ENCODE measurements at places on chromosomes 1 and 21.

DNA sequence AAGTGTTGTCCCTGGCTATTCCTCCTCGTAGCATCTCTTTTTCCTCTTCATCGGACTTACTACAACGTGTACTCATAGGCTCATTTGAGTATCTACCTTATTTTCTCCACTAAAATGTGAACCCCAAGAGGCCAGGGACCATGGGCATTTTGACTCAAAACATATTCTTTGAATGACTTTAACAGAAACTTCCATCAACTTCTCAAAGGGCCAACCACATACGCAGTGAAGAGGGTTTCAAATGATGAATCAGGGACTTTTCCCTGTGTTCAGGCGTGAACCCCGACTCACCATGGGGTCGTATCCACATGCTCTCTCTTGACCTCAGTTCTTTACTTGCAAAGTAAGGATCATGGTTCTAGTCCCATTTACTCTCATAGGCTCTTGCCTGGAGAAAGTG lies 20.2 kb upstream of the GPR137B start:
- DNase-seq, result no peak

- no peak for DNase-seq
These were observed 31.0 kb downstream of the ILDR2 start for GRCh38 chr1:166944186-166944967.

DNA sequence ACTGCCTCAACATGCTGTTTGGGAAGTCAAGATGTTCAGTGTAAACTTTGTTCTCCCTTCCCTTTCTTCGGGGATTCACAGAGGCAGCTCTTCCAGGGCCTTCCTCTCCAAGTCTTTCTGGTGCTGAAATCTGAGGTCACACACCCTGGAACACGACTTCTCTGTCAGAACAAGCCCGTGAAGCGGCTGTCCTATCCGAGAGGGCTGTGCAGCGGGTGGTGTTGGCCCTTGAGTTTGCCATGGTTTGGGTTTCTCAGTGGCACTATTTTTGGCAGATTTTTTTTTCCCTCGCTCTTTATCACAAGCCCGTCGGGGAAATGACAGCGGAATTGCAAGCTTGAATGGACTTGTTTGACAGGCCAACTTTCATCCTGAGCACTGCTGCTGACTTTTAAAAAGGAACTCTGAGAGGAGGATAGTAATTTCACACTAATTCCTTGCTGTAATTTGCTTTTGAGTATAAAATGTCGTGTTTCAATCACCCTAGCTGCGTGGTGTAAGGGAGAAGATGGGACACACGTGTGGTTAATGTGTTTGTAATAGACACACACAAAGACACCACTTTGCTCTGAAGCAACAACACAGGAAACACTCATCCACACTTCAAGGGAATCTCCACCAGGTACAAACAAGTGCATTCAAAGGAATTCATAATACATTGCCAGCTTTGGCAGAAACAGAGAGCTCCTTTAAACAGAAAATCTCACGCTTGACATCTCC lies 60.1 kb upstream of the TARBP1 start:
- no peak for DNase-seq

GRCh38 chr1:117467336-117467735 lies 100.1 kb downstream of the MAN1A2 start:
- DNase-seq, result no peak

- no peak for DNase-seq
These were observed 148.7 kb downstream of the SETD4 start for GRCh38 chr21:35911412-35912191.

DNA sequence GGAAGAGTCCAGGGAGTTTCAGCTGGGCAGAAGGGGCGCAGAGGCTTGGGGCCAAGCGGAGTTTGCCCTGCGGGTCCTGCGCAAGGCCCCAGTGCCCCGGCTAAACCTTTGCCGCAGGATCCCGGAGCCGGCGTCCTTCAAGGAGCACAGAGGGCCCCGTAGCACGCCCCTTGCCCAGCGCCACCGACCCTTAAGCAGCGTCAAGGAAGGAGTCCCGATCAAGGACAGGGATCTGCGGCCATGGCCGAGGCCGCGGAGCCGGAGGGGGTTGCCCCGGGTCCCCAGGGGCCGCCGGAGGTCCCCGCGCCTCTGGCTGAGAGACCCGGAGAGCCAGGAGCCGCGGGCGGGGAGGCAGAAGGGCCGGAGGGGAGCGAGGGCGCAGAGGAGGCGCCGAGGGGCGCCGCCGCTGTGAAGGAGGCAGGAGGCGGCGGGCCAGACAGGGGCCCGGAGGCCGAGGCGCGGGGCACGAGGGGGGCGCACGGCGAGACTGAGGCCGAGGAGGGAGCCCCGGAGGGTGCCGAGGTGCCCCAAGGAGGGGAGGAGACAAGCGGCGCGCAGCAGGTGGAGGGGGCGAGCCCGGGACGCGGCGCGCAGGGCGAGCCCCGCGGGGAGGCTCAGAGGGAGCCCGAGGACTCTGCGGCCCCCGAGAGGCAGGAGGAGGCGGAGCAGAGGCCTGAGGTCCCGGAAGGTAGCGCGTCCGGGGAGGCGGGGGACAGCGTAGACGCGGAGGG lies 520 bp downstream of the CLIC6 start:
- DNase-seq, result no peak

DNA sequence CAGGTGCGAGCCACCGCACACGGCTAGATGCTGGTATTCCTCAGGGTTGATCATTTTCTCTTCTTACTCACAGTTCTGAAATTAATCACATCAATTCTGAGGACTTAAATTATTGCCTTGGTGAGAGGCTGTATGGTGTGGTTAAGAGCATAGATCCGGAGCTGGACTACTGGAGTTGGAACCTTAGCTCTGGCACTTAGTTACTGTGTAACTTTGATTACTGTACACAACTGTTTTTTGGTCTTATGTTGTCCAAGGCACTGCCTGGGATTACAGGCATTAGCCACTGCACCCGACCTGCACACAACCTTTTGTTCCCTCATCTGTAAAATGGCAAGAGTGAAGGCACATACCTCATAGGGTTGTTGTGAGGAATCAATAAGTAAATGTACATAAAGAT lies 25.6 kb upstream of the THRAP3 start:
- no peak for DNase-seq

DNA sequence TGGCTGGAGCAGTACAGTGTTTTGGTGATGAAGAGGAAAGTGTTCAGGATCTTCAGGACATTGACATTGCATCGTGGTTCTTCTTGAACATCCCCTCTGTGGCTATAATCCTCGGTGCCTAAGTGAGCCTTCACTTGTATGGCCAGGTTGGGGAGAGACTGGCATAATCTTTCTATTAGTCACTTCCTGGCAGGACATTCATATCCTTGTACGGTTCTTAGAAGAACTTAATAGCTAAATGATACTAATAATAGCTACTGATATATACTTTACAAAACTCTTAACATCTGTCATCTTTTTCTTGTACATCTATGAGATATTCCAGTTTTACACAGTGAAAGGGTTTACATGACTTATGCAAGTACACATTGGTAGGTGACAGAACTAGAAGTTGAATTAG lies 35.8 kb downstream of the CELF3 start:
- DNase-seq, result peak; percentile 58

DNA sequence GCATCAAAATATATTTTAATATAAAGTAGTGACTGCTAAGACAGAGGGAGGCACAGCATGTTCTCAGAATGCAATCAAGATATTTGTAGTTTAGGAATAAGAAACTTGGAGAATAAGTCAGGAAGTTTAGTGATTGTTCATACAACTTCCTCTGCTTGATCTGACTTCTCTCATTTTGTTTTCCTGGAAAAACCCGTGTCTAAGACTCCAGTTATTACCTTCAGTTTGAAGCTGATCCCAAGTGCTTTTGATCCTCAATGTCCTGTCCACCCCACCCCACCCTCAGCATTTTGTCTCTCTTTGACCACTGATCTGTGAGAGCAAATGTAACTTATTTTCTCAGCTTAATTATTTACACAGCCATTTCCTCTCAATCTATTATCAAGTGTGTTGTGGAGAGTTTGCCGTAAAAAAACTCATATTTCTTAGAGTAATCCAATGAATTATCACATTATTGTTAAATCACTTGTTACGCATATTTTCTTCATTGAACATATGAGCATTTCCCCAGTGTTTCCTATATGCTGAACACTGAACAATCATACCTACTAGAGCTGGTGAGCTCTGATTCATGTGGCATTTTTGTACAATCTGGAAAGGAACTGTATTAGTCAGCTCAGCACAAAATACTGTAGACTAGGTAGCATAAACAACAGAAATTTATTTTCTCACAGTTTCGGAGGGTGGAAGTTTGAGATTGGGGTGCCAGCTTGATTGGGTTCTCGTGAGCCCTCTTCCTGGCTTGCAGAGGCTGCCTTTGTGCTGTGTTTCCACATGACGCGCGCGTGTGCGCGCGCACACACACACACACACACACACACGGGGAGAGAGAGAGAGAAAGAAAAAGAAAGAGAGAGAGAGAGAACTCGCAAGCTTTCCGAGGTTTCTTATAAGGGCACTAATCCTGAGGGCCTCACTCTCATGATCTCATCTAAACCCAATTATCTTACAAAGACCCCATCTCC lies 65.5 kb upstream of the DPYD start:
- DNase-seq, result no peak

- no peak for DNase-seq
These were observed 552.8 kb upstream of the NR5A2 start for GRCh38 chr1:199474738-199475137.

- DNase-seq, result peak; percentile 41
These were observed 64.7 kb downstream of the SGIP1 start for GRCh38 chr1:66598670-66599069.

DNA sequence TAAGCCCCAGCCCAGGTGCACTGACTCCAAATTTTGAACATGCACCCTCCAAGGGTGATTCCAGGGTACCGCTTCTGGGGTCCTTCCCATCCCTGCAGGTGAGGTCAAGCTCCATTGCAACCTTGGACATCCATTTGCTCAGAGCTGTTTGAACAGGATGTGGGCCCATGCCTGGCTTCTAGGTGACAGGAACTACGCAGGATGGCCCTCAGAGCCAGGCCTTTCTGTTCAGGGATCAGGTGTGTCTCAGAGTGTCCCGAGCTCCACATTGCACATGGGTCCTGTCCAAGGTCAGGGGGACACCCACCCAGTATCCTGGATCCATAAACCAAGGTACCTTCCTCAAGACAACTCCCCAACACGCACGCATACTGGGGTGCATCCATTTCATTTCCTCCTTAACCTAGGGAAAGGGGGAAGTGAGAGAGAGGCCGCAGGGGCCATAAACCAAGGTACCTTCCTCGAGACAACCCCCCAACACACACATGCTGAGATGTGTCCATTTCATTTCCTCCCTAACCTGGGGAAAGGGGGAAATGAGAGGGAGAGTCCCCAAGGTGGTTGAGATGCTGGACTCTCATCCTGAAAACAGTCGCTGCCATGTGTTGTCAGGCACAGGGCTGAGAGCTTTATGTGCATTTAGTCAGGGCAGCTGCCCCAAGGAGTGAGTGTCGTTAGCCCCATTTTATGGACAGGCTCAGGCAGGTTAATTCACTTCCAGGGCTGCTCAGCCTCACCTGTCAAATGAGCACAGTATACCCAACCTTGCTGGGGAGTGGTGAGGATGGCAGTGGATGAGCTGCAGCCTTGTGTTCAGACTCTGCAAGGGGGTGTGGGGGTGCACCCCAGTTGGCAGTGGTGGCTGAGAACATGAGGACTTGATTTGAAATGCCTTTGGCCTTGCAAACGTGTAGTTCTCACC lies 2.1 kb downstream of the SLC66A1 start:
- DNase-seq, result no peak

DNA sequence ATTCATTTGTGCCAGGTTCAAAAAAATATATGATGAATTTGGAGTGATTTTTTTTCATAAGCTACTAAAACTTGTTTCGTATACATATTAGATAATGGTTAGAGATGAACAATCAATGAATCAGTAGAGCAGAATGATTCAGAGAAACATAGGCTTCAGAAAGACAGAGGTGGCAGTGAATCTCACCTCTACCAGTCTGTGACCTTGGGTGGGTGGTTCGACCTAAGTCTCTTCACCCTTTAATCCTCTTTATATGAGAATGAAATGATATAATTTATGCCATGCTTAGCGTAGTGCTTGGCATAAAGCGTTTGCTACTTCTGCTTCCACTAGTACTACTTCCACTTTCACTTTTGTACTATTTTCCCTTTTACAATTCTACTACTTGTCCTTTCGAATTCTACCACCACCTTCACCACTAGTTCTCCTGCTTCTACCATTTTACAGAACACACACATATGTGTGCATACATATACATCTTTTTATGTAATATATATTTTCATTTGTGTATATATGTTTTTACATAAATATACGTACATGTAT lies 45.1 kb downstream of the FYB2 start:
- DNase-seq, result no peak

GRCh38 chr1:167491586-167492461 lies 26.5 kb downstream of the CD247 start:
- DNase-seq, result no peak

DNA sequence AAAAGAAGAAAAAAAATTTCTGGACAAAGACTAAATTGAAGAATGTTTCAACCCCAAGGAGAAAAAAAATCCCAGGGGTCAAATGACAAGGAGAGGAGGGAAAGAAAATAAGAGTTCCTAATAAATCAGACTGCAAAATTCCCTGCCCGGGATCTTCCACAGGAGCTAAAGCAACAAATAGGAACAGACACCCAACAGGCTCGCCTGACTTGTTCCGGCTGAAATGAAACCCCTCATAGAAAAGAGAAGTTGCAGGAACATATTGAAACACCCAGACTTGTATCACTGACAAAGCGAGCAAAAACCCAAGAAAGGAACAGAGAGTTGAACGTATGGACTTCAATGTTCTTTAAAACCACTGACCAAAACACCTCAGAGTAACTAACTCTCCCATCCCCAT lies 123.0 kb downstream of the TIAM1 start:
- no peak for DNase-seq

DNA sequence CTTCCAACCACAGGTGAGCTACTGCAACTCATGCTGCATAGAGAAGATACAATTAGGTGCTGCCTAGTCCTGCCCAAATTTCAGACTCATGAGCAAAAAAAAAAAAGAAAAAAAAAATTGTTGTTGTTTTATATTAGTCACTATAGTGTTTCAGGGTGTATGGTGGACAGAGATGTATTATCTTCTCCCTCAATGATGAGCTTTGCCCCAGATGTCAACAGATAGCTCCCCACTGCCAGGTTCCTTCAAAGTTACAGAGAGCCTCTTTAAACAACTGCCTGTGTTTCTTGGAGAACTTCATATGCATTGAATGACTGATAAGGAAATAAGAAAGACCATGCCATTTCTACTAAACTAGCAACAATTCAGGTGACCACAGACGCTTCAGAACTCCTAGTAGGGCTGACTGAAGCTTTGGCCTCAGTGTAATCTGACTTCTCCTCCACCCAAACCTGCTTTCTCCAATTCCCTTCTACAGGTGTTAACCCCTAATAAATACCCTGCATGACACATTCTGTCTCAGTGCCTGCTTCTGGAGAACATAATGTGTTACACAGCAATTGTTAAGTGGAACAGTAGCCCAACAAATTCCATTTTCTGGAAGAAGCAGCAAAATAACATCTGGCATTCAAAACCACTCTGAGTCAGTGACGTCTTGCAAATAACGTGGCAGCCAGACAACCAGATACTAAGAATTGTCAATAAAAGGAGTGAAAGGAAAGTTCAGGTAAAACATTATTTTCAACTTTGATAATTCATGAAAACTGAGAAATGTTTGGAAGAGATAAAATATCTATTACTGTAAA lies 147.7 kb downstream of the CDC42BPA start:
- DNase-seq, result peak; percentile 46

- DNase-seq, result no peak
These were observed 222.3 kb downstream of the NTNG1 start for GRCh38 chr1:107363154-107363553.

GRCh38 chr1:165836664-165837482 lies 9.5 kb downstream of the UCK2 start:
- no peak for DNase-seq
